ENCODE measurements at places on chromosomes 12 and 14. TPM values are rescaled to one million over a fixed set of nuclear protein-coding genes. Genes with fewer than 3 reads are reported as not detected.

The SYNJ2BP gene
- total RNA-seq, result 25.9 TPM

GRCh38 chr14:77498984-77499527 lies 440 bp upstream of the ISM2 start:
- peak overlapping the region; percentile 61 for H3K4me3 ChIP-seq
- peak; percentile 76 for DNase-seq
- H3K27me3 ChIP-seq, result peaks cover 63% of the 10 kb centered on the region
- H3K4me1 ChIP-seq, result peaks cover 4% of the 10 kb centered on the region

GRCh38 chr14:85853996-85854526 lies 324.1 kb downstream of the FLRT2 start:
- H3K27ac ChIP-seq, result no peak overlapping the region
- no peaks in the 10 kb centered on the region for H3K27me3 ChIP-seq
- DNase-seq, result no peak
- no peaks in the 10 kb centered on the region for H3K36me3 ChIP-seq
- no peak overlapping the region for H3K4me3 ChIP-seq

The ZFHX2 gene
- total RNA-seq, result 0.90 TPM

DNA sequence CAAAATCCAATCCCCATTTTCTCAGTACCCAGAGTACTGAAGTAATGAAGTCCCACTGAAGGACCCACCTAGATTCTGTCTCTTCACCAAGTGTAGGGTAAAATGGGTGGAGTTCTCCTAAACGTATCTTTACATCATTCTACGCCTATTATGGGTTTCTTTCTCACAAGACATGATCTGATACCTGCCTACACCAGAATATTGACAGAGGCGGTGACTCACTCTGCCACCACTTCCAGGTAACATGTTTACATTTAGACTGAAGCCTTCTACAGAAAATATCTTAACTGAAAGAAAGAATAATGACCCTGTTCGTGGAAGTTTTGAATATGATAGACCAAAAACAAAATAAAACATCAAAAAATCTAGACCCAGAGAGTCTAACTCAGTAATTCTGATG lies 89.8 kb downstream of the BTG1 start:
- no peak for DNase-seq
- no peak overlapping the region for H3K4me3 ChIP-seq
- no peak overlapping the region for H3K27ac ChIP-seq
- H3K36me3 ChIP-seq, result no peaks in the 10 kb centered on the region
